ENCODE measurements at places on chromosomes 3 and 15. TPM values are rescaled to one million over a fixed set of nuclear protein-coding genes. Genes with fewer than 3 reads are reported as not detected.

DNA sequence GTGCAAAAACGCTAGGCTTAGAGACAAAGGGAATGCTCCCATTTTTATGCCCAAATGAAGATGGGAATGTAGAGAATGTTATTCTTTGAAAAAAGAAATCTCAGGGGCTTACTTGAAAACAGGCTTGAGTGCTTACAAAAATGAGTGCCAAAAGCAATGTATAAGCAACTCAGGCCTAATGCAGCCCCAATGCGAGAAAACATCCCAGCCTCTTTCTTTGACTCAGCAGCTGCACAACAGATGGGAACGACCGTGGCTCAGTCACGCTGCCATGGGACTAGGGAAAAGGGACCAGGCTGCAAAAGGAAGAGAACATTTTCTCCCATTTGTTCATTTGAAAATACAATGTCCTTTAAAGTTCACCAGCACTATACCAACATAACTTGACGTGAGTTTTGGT is 246.4 kb upstream of the LRIG1 start:
- no peak for DNase-seq

CCDC54 gene
- total RNA-seq: not detected

GRCh38 chr3:142958707-142959106 is 4.8 kb downstream of the PAQR9 start:
- no peak for DNase-seq

- no peak for DNase-seq
These were observed 463.1 kb downstream of the FHIT start for GRCh38 chr3:60788185-60788584.

GRCh38 chr3:117263745-117264144 is 554.2 kb downstream of the TUSC7 start:
- no peak for DNase-seq

Data from CD8-positive, alpha-beta memory T cell (primary cell).